Effector memory CD4-positive, alpha-beta T cell (primary cell): ENCODE measurements at places on chromosomes 5 and 9.

- no peak for DNase-seq
Observed at GRCh38 chr5:8919096-8919495, 626.8 kb downstream of the SEMA5A start.

DNA sequence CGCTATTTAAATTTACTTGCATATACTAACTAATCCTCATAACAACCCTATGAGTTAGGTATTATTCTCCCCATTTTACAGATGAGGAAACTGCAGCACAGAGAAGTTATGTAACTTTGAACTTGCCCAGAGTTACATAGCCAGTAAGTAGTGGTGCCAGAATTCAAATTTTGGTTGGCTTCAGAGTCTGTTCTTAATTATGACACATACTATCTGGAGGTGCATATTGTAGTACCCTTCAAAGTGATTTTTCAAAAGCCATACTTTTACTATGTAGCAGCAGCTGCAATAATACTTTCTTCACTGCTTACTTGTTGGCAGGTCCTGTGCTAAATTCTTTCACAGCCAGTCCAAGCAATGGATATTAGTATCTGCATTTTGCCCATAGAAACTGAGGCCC lies 16.4 kb downstream of the MAN2A1 start:
- no peak for DNase-seq

DNA sequence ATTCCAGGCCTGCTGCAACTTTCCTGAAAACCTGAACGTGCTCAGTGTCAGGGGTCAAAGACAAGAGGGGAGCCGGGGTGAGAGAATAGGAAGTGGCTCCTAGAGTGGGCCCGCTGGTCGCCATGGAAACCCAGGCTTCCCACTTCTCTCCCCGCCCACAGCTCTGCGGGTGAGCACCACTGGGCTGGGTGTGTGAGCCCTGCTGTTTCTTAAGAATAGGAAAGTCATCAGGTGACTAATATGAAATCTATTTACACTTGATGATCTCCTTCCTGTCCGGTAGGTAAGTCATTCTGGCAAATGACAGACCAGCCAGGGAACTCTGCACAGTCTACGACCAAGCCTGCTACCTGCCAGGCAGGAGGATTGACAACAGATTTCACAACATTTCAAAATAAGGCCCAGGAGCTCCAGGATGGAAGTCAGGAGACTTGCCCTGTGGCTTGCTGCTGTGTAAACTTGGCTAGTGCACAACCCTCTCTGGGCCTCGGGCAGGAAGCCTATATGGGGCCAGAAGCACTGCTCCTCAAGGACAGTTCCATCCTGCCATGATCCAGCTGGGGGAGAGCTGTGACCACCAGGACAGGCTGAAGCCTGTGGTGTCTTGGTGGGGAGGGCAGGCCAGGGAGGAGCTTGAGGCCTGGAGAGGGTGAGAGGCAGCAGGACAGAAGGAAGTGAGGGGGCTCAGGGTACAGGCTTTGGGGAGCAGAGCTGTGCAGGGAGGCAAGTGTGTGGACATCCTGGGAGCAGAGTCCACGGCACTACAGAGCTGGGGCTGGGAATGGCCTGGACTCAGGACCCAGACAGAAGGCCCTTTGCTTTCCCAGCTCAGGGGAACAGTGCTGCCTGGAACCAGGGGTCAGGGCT lies 60.6 kb downstream of the SHB start:
- DNase-seq, result no peak

DNA sequence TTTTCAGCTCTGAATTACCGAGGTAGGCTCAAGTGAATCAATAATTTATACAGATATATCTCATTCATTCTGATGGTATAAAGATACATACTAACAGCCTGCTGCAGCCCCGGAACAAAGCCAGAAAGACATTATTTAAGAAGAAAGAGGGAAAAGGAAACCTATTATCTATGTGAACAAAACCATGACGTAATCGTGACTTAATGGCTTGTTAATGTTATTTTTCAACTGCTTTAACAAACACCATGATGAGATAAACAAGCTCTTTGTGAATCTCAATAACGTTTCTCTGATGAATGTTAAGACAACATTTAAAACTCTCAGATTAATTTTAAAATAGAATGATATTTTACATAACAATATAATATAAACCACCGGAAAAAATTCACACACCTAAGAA lies 237.1 kb downstream of the SLF1 start:
- no peak for DNase-seq

- DNase-seq, result no peak
Observed at GRCh38 chr9:104263942-104264341, 169.8 kb downstream of the SMC2 start.
